ENCODE measurements at places on chromosomes 5 and 9. TPM values are rescaled to one million over a fixed set of nuclear protein-coding genes. Genes with fewer than 3 reads are reported as not detected.

Gene EGFLAM
- 0.36 TPM for total RNA-seq

Gene PCDHGA9
- total RNA-seq = 2.3 TPM

- no peaks in the 10 kb centered on the region for H3K36me3 ChIP-seq
- H3K4me3 ChIP-seq = no peak overlapping the region
- no peaks in the 10 kb centered on the region for H3K27me3 ChIP-seq
Measured at GRCh38 chr5:26003966-26004365, 1034.4 kb downstream of the CDH9 start.

DNA sequence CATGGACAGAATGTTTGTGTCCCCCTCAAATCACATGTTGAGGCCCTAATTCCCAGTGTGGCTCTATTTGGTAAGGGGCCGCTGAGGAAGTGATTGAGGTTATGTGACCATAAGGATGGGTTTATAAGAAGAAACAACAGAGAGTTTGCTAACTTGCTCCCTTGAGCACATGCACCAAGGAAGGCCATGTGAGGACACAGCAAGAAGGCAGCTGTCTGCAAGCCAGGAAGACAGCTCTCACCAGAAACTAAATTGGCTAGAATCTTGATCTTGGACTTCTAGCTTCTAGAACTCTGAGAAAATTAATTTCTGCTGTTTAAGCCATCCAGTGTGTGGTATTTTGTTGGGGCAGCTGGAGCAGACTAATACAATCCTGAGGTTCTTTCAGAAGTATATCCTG, 35.2 kb upstream of the CDC42SE2 start:
- no peaks in the 10 kb centered on the region for H3K36me3 ChIP-seq
- no peak for DNase-seq
- no peaks in the 10 kb centered on the region for H3K27me3 ChIP-seq

Gene P4HA2
- 75.5 TPM for total RNA-seq

Gene ANKDD1B
- not detected for total RNA-seq

DNA sequence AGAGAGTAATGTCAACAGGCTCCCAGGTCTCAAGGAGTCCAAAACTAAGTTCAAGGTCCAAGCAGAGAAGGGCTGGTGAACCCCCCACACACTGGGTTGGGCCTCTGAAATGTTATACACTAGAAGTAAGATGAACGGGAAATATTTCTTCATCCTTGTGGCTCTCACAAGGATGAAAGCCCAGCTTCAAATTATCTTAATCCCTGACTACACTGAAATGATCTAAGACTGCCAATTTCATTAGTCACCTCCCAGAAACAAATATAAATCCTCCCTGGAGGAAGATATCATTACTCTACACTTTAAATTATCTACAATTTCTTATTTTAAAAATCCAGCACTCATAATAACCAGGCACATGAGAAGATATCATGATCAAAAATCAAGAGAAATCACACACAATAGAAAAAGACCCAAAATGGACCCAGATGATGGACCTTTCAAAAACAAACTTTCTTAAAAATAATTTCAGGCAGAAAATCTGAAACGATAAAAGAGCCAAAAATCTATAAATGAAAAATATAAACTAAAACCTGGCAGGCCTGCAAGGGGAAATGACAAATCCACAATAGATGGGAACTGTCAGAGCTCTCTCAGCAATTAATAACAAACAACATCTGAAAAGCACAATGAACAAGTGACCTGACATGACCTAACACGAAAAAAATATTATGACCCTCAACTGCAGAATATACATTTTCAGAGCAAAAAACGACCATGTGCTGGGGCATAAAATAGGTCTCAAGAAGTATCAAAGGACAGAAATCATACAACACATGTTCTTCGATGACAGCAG, 117.4 kb downstream of the GPR21 start:
- no peak overlapping the region for H3K27ac ChIP-seq
- H3K4me3 ChIP-seq = no peak overlapping the region
- H3K4me1 ChIP-seq = no peaks in the 10 kb centered on the region
- H3K36me3 ChIP-seq = peaks cover 4% of the 10 kb centered on the region
- DNase-seq = no peak

GRCh38 chr5:32021771-32022170, 152.3 kb downstream of the GOLPH3 start:
- H3K36me3 ChIP-seq = no peaks in the 10 kb centered on the region
- no peak overlapping the region for H3K4me3 ChIP-seq
- no peak overlapping the region for H3K27ac ChIP-seq
- H3K27me3 ChIP-seq = no peaks in the 10 kb centered on the region

DNA sequence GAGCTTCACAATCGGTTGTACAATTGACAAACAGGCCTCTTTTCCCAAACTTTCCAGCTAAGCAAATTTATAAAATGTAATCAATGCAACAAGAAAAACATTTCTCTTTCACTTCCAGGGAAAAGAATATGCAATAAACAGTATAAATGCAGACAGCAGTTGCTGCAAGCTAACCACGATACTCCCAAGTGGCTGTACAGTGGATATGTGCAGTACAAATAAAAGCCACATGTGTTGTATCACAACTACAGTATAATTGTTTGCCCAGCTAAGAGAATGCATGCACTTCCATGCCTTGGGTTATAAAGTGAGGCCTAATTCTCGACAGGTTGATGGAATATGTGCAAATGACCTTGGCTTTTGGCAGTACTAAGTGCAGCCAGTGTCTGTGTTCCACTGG, 16.7 kb upstream of the PDCL start:
- H3K4me1 ChIP-seq = no peaks in the 10 kb centered on the region
- DNase-seq = no peak
- no peaks in the 10 kb centered on the region for H3K27me3 ChIP-seq
- H3K27ac ChIP-seq = no peak overlapping the region
- H3K4me3 ChIP-seq = no peak overlapping the region
- peaks cover 42% of the 10 kb centered on the region for H3K36me3 ChIP-seq

Gene TICAM2
- total RNA-seq = 0.10 TPM

- H3K36me3 ChIP-seq = no peaks in the 10 kb centered on the region
- H3K4me3 ChIP-seq = no peak overlapping the region
- peaks cover 7% of the 10 kb centered on the region for H3K4me1 ChIP-seq
- DNase-seq = no peak
Measured at GRCh38 chr9:127209948-127210640, 54.5 kb upstream of the GARNL3 start.

Gene RLN1
- not detected for total RNA-seq

Gene FIBCD1
- total RNA-seq = not detected

- H3K27ac ChIP-seq = no peak overlapping the region
- H3K36me3 ChIP-seq = no peaks in the 10 kb centered on the region
Measured at GRCh38 chr9:80378669-80379293, 807.0 kb downstream of the TLE4 start.

DNA sequence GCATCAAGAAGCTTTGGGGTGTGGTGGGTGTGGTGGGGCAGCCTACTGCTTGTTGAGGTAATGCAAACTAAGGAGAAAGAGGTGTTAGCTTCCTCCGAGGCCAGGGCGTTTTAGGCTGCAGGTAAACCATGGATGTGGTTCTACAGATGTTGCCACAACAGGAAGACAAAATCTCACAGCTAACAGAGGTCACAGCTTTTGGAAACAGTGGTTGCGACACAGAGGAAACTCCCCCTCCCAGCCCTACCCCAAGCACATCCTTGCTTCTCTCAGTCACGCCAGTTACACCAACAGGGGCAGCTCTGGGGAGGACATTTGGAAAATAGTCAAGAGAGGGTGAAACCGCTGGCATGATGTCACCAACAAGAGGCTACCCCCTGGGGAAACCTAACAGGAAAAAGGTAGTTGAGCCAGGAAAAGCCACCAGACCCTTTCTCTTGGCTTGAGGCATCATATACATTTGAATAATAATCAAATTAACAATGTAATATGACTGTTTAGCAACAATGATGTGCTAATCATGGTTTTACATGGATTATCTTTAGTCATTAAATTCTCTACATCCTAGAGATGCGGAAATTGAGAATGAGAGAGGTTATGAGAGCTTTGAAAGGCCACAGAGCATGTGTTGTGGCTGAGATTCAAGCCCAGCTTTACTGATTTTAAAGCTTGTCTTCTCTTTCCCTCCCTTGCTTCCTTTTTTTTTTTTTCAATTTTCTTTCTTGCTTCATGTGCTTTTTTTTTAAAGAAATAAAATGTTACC, 82.2 kb upstream of the IL12B start:
- DNase-seq = peak; percentile 10
- no peak overlapping the region for H3K27ac ChIP-seq
- no peaks in the 10 kb centered on the region for H3K36me3 ChIP-seq
- no peak overlapping the region for H3K4me3 ChIP-seq

DNA sequence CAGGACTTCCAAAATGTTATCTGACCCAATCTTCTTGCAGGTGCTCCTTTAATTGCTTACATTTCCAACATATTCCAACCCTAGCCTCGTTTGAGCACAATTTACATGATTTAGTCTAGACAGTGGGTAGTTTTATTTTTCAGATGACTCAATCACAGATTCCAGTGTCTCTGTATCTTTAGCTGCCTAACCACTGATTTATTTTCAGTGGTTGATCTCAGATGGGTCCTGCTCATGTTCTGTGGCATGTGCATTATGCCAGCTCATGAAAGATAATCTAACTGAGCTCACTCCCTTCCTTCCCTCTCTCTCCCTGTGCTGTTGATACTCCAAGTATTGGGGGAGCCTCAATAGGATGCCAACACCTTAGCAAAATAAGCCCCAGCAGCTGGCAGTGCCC, 106.1 kb upstream of the ICE1 start:
- no peaks in the 10 kb centered on the region for H3K4me1 ChIP-seq
- DNase-seq = no peak
- no peak overlapping the region for H3K27ac ChIP-seq
- H3K36me3 ChIP-seq = no peaks in the 10 kb centered on the region

- no peaks in the 10 kb centered on the region for H3K4me1 ChIP-seq
- no peaks in the 10 kb centered on the region for H3K27me3 ChIP-seq
- DNase-seq = no peak
- H3K4me3 ChIP-seq = no peak overlapping the region
- no peak overlapping the region for H3K27ac ChIP-seq
Measured at GRCh38 chr9:37522971-37523370, 37.2 kb downstream of the POLR1E start.

- no peaks in the 10 kb centered on the region for H3K36me3 ChIP-seq
- H3K27ac ChIP-seq = peak overlapping the region; percentile 29
- H3K4me1 ChIP-seq = peaks cover 19% of the 10 kb centered on the region
- no peak for DNase-seq
- H3K27me3 ChIP-seq = no peaks in the 10 kb centered on the region
Measured at GRCh38 chr9:123395689-123396511, 39.9 kb downstream of the CRB2 start.

Gene TPRN
- total RNA-seq = 14.8 TPM

Gene MCCC2
- total RNA-seq = 59.4 TPM

- H3K4me3 ChIP-seq = no peak overlapping the region
- H3K27me3 ChIP-seq = no peaks in the 10 kb centered on the region
- H3K27ac ChIP-seq = no peak overlapping the region
- DNase-seq = no peak
Measured at GRCh38 chr9:9747787-9748186, 865.0 kb downstream of the PTPRD start.

Gene ZNF474
- 0.51 TPM for total RNA-seq

Gene AFF4
- 51.0 TPM for total RNA-seq

Gene SKP1
- 576 TPM for total RNA-seq

GRCh38 chr9:107345327-107345726, 62.2 kb downstream of the RAD23B start:
- no peaks in the 10 kb centered on the region for H3K27me3 ChIP-seq
- no peaks in the 10 kb centered on the region for H3K36me3 ChIP-seq
- no peak overlapping the region for H3K27ac ChIP-seq

DNA sequence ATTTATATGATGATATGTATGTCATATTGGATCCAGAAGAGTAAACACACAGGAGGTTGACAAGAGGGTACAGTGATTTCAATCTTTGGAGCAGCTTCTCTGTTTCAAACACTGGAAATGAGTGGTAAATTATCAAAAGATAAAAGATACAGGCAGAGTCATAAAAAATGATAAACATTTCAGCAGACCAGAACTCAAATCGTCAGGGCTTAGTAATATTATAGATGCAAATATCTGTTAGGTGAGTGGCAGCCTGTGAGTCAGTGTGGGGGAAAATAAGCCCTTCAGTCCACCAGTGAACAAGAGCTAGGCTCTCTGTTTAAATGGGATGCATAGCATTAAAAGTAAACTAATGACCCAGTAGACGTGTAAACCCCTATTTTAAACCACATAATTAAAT, 1378.1 kb downstream of the EFNA5 start:
- H3K27me3 ChIP-seq = no peaks in the 10 kb centered on the region
- H3K4me1 ChIP-seq = no peaks in the 10 kb centered on the region

- DNase-seq = no peak
- H3K4me3 ChIP-seq = no peak overlapping the region
- H3K27ac ChIP-seq = no peak overlapping the region
- H3K36me3 ChIP-seq = no peaks in the 10 kb centered on the region
- no peaks in the 10 kb centered on the region for H3K4me1 ChIP-seq
Measured at GRCh38 chr5:180116077-180116999, 44.8 kb upstream of the RNF130 start.

DNA sequence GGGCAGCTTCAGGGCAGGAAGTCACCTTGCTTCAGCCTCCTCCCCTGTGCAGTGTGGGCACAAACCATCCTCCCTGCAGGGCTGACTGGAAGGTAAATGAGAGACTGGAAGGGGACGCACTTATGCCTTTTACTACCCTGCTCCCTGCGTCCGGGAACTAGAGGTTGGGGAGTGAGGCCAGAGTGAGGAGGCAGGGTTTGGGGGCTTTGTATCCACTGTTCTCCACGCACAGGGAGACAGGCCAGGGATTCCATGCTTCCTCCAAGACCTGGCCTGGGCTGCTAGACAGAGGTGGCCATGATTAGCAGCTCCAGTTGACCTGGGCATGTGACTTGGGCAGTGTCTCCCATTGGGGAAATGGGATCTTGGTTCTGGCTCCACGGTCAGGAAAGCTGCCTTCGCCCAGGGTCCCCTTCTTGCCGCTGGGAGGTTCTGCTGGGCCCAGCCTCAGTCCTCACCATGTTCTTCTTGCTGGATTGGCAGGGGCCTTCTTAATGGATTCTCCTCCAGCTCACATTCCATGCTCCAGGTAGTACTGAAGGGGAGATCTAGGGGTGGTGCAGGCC, 37.0 kb upstream of the PSD2 start:
- H3K36me3 ChIP-seq = no peaks in the 10 kb centered on the region
- DNase-seq = no peak
- H3K27me3 ChIP-seq = peaks cover 7% of the 10 kb centered on the region
- peak overlapping the region; percentile 45 for H3K4me3 ChIP-seq
- H3K27ac ChIP-seq = no peak overlapping the region

DNA sequence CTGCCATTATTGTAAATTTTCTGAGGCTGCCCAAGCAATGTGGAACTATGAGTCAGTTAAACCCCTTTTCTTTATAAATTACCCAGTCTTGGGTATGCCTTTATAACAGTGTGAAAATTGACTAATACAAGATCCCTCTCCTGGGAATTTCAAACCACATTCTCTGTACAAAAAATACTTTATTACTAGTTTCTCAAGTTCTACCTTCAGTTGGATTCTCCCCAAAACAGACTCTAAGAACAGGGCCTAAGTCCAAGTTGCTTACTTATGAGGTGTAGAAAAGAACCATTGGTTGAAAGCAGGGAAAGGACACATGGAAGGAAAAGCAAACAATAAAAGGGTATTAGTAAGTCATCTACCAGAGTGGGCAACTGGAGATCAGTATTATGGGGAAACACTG, 343.2 kb downstream of the TMEM232 start:
- no peaks in the 10 kb centered on the region for H3K27me3 ChIP-seq
- no peaks in the 10 kb centered on the region for H3K36me3 ChIP-seq
- H3K27ac ChIP-seq = no peak overlapping the region

Data from SJCRH30 (cell line).